Osteoblast (primary cell): ENCODE measurements at places on chromosomes 6 and 20. TPM values are rescaled to one million over a fixed set of nuclear protein-coding genes. Genes with fewer than 3 reads are reported as not detected.
A peak's percentile ranks its signal among the peaks of the same experiment; 100 is the strongest.

DNA sequence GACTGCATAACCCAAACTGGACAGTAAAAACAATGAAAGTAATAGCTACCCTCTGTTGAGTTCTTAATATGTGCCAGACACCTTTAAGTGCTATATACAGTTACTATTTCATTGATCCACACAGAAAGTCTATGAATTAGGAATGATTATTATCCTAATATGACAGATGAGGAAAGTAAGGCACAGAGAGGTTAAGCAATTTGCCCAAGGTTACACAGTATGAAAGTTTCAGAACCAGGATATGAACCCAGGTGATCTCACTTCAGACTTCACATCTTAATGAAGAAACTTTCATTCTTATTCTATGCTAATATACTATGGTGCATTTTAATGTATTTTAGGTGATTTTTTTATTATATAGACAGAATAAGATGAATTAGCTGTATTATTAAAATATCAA, 40.6 kb upstream of the RIPPLY2 start:
- no peak for DNase-seq

Gene RGS17
- total RNA-seq, result 1.4 and 1.8 TPM in 2 replicates

DNA sequence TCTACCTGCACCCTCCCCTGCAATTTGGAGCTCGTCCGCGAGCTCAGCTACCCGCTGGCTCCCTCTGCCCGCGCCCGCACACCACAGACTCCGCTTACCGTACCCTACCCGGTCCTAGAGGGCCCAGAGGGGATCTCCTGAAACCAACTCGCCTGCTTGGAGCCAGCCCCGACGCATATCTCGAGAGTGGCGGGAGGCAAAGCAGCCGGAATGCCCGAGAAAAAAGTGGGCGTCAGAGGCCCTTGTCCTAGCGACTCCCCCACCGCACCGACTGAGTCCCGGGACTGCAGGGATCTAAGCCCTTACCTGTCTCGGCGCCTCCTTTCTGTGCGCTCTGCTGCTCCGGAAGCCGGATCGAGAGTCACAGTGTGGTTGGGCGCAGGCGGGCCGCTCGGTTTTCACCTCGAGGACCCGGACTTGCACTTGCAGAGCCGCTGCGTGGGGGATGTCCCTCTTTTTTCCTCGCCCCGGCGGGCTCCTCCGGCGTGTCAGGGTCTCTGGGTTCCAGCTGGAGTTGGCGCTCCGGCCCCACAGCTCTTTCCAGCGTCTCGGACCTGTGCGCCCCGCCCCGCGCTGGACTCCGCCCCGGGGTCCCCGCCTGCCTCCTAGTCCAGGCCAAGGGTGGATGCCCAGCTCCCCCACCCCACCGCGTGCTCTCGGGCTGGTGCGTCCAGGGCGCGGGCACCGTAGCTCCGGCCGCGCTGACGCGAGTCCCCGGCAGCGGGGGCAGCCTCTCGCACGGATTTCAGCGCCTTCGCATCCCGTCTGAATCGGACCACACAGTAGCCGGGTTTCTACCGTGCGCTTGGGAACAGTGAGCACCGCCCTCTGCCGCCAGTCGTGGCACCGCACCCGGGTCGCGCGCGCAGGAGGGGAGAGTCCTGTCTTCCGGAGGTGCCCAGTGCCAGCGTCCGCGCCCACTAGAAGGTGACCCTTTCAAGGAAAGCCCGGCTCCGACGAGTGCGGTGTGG, at the start of gene PROKR2:
Gene PROKR2, minus strand, starts transcription at position 767 of the 971 bp plus-strand sequence. CDS start 2,585 bp downstream, outside the sequence.
- peak; percentile 64 for DNase-seq

DNA sequence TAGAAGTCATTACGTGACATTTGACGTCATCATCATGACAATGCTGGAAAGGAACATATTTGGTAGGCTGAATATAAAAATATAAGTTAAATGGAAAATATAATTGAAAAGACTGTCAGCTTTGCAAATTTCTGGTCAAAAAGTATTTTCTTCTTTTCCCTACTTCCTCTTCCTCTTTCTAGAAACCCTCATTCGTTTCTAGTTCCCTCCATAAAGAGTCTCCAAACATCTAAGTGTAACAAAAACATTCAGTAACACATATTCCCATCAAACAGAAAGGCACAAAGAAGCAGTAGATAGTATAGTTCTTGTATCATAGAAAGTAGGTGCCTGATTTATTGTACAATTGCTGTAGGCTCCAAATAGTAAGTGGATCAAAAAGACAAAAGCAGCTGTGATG, 150.8 kb upstream of the FAM83B start:
- DNase-seq, result no peak

Gene GJA10
- total RNA-seq, result not detected in 2 replicates

DNA sequence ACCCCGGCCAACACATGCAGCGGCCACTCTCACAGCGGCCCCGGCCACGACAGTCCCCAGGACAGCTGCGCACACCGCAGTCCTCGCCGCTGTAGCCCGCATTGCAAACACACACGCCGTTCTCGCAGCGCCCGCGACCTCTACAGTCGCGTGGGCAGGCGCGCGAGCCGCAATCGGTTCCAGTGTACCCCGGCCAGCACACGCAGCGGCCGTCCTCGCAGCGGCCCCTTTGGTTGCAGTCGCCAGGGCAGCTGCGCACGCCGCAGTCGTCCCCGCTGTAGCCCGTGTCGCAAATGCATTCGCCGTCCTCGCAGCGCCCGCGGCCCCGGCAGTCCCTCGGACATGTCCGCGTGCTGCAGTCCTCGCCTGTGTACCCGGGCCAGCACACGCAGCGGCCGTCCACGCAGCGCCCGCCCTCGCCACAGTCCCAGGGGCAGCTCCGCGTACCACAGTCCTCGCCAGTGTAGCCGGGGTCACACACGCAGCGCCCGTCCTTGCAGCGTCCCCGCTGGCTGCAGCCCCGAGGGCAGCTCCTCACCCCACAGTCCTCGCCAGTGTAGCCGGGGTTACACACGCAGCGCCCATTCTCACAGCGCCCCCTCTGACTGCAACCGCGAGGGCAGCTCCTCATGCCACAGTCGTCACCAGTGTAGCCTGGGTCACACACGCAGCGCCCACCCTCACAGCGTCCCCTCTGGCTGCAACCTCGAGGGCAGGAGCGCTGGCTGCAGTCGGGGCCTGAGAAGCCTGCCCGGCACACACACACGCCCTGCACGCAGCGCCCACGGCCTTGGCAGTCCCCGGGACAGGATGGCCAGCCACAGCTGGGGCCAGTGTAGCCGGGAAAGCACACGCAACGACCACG, 12.5 kb downstream of the TNXB start:
- peak; percentile 79 for DNase-seq

GRCh38 chr6:37741757-37742400, 44.2 kb upstream of the MDGA1 start:
- no peak for DNase-seq

DNA sequence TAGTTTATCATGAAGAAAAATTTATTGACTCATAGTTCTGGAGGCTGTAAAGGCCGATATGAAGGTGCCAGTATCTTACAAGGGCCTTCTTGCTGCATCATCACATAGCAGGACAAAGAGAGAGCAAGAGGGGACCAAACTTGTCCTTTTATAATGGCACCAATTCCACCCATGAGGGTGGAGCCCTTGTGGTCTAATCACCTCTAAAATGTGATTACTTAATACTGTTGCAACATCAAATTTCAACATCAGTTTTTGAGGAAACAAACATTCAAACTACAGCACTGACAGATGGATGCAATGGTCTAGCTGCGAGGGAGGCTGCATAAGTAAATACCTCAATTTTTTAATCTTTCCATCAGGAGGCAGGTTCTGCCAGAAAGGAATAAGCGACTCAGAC, 76.7 kb upstream of the LAMA2 start:
- no peak for DNase-seq

Gene SLC17A1
- not detected in 2 replicates for total RNA-seq

Gene FRK
- 1.1 and 1.2 TPM in 2 replicates for total RNA-seq

Gene OXT
- not detected in 2 replicates for total RNA-seq

Gene KCNK16
- total RNA-seq, result not detected in 2 replicates

GRCh38 chr20:4779616-4780015, 57.9 kb downstream of the PRND start:
- no peak for DNase-seq

DNA sequence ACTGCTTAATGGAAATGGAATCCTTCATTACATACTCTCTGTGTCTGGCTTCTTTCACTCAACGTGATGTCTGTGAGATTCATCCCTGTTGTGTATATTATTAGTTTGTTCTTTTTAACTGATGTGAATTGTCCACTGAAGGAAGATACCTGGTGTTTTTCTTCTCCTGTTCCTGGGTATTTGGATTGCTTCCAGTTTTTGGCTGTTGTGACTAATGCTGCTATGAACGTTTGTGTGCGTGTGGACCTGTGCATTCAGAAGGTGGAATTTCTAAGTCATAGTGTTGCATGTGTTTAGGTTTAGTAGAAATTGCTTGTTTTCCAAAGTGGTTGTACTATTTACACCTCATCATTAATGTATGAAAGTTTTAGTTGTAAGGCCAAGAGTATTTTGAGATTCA, 3.8 kb downstream of the TULP4 start:
- DNase-seq, result no peak

- no peak for DNase-seq
Observed at GRCh38 chr6:56904068-56904467, 50.8 kb upstream of the BEND6 start.

- no peak for DNase-seq
Observed at GRCh38 chr6:7747433-7747832, 21.5 kb downstream of the BMP6 start.

- no peak for DNase-seq
Observed at GRCh38 chr20:52783769-52784168, 188.4 kb upstream of the TSHZ2 start.
